ENCODE measurements at places on chromosomes 12 and 14.
A peak's percentile ranks its signal among the peaks of the same experiment; 100 is the strongest.

GRCh38 chr12:34368079-34368478, 345.8 kb downstream of the ALG10 start:
- DNase-seq, result no peak

DNA sequence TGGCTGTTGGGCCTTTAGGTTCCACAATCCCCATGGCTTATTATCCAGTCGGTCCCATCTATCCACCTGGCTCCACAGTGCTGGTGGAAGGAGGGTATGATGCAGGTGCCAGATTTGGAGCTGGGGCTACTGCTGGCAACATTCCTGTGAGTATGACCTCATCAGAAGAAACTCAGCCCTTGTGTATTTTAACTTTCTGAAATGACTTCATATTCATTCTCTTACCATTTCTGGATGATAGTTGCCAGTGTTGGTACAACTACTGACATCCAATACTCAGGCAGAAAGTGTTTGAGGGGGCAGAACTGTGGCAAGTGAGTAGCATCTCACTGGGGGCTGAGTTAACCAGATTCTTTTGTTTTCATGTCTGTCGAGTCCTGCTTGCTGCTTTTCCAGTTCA, 2.3 kb downstream of the DAZAP2 start:
- DNase-seq, result no peak

- DNase-seq, result no peak
Measured at GRCh38 chr12:106144847-106145246, 6.1 kb upstream of the NUAK1 start.

DNA sequence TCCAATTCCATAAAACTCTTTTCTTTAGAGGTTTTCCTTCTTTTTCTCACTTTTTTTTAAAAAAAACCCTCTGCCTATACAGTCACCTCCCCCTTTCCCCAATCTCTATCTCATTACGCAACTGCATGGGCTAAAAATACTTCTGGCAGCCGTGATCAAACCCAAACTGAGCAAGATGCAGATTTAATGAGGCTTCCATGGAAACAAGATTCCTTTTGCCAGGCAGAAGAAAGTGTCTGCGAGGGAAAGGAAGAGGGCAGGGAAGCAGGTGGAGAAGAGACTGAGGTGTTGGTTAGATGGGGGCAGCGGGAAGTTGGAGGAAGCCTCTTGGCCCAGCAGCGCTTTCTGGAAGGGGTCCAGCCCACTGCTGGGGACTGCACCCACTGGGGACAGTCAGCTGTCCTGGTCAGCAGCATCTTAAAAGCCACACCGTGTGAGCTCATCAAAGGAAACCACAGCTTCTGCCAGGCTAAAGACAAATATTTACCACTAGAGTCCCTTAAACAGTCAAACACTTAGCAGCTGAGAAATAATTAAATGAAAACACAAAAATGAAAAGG, 90.4 kb downstream of the SLC8A3 start:
- DNase-seq, result no peak

GRCh38 chr12:45705404-45705803, 24.1 kb upstream of the ARID2 start:
- no peak for DNase-seq

DNA sequence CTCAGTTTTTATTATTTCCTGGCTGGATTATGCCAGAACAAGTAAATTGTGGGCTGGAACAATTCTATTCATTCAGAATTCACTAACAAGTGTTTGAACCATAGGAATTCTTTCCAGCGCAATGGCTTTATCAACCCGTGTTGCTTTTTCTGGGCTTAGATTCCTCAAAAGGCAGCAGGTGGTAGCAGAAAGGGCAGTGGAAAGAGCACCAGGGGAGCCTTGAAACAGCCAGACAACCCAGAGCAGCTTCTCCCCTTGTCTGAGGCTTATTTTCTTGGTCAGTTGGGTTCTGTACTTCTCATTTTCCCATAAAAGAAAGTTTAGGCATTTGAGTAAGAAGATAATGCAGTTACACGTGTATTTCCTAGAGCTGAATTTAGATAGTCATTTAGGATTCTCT, 130.7 kb downstream of the OTOGL start:
- DNase-seq, result no peak

GRCh38 chr12:89494411-89495231, 30.0 kb downstream of the GALNT4 start:
- DNase-seq, result no peak

- DNase-seq, result no peak
Measured at GRCh38 chr12:5785601-5786000, 159.5 kb downstream of the ANO2 start.

DNA sequence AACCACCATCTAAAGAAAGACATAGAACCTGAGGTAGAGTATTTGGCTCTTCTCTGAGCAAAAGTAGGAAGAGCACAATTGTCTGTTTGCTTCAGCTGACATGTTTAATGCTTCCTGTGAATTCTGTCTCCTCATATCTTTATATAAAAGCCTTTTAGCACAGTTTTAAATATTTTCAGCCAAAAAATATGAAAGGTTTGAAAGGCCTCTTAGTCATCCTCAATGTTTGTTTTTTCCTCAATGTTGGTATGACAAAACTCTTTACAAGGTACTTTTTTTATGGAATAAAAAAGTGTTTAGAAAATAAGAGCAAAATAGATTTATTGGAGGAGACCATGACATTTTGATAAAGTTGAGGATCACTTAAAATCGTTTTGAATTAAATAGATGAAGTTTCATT, 360.9 kb downstream of the NAV3 start:
- no peak for DNase-seq

DNA sequence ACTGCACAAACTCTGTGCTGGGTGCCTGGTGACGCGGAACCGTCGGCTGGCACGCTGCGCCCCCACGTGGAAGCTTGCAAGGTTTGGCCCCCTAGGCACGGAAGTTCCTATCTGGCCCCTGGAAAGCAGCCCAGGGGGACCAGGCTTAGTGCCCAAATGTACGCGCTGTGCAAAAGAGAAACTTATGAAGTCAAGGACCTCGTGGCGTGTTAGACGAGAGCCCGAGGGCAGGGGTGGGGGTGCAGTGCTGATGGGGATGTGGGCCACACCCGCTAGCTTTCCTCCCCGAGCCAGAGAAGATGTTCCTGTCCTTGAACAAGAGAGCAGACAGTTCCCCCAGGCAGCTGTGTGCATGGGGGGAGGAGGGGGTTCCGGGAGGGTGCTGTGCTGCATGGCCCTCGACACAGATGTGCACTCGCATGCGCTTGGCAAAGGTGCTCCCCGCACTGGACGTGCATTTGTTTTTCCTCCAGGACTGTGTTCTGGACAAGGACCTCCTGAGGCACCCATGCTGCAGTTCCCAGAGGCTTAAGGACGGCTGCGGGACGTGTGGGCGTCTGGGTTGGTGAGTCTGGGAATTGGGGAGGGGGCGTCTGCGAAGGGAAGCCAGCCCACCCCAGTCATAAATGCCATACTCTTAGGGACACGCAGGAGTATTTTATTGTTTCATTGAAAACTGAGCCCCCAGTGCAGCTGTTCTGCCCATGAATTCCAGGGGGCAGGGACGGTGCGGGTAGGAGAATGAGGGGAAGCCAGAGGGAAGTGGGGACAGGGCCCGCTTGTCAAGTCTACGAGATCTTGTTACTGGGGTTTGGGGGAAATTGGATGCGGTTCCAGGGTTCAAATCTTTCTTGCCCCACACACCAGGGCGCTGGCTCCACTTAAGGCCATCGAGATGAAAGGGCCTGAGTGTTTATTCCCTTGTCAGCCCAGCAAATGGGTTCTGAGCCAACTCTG, 80.0 kb downstream of the NTF3 start:
- peak; percentile 91 for DNase-seq

DNA sequence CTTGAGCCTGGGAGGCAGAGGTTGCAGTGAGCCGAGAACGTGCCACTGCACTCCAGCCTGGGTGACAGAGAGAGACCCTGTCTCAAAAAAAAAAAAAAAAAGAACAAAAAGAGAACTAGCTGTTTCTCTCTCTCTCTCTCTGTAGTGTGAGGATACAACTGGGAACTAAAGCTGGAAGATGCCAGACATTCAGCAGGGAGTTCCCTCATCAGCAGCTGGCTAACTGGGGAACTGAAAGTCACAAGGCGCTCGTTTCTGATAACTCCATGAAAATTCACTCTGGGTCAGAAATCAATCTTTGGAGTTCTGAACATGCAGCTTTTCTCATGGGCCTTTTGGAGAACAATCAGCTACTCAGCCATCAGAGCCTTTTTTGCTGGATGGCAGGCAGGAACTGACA, 43.5 kb upstream of the MAP1LC3B2 start:
- DNase-seq, result no peak

DNA sequence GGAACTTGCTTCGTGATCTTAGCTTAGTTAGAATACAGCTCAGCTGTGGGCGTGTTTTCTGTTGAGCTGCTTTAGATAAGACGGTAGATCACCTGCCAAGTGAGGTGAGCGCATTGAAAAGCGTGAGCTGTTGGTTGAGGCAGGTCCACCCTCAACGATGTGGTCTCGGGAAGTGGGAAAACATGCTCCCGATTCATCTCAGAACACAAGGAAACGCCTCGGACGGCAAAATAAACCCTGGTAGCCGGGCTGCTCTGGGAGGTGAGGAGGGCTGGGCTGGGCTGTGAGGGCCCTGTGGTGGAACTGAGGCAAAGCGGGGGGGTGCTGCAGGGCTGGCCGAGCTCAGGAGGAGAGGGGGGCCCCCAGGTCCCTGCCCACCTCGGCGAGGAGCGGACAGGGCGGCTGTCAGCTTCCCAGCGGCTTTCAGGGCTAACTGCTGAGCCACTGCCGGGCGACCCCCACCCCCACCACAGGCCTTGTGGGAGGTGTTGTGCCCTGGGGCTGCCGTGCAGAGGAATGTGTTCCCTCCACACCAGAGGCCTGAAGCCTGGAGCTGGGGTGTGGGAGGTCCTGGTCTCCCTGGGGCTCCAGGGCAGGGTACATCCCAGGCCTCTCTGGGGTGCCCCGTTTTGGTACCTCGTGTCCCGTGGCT, 30.7 kb downstream of the NOC4L start:
- DNase-seq, result peak; percentile 33

GRCh38 chr12:47832263-47832933, 12.7 kb upstream of the HDAC7 start:
- peak; percentile 42 for DNase-seq

GRCh38 chr14:73248108-73248868, 11.0 kb downstream of the PAPLN start:
- DNase-seq, result no peak

Data from aorta (tissue), 5 donors.